Activated CD4-positive, alpha-beta T cell treated with anti-CD3 and anti-CD28 coated beads, Interleukin-2, Interleukin-6, amounts not matched to agents 100 ng/mL and 50 ng/mL, durations not matched to agents 16 hours and 8 hours (primary cell): ENCODE measurements at places on chromosomes 16 and 17.
A peak's percentile ranks its signal among the peaks of the same experiment; 100 is the strongest.

DNA sequence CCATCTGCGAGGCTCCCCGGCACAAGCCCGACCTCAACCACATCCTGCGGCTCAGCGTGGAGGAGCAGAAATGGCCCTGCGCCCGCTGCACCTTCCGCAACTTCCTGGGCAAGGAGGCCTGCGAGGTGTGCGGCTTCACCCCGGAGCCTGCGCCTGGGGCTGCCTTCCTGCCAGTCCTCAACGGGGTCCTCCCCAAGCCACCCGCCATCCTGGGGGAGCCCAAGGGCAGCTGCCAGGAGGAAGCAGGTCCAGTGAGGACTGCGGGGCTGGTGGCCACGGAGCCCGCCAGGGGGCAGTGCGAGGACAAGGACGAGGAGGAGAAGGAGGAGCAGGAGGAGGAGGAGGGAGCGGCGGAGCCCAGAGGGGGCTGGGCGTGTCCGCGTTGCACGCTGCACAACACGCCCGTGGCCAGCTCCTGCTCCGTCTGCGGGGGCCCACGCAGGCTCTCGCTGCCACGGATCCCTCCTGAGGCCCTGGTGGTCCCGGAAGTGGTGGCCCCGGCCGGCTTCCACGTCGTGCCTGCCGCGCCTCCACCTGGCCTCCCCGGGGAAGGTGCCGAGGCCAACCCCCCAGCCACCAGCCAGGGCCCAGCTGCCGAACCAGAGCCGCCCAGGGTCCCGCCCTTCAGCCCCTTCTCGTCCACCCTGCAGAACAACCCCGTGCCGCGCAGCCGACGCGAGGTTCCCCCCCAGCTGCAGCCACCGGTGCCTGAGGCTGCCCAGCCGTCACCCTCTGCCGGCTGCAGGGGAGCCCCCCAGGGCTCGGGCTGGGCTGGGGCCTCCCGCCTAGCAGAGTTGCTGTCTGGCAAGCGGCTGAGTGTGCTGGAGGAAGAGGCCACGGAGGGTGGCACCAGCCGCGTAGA lies 13.1 kb upstream of the PRR35 start:
- DNase-seq: peak; percentile 41

- no peak for DNase-seq
These were observed 190.0 kb upstream of the CIBAR2 start for GRCh38 chr16:85302018-85302847.

GRCh38 chr17:48011405-48012150 lies 26.0 kb downstream of the COPZ2 start:
- peak; percentile 70 for DNase-seq

DNA sequence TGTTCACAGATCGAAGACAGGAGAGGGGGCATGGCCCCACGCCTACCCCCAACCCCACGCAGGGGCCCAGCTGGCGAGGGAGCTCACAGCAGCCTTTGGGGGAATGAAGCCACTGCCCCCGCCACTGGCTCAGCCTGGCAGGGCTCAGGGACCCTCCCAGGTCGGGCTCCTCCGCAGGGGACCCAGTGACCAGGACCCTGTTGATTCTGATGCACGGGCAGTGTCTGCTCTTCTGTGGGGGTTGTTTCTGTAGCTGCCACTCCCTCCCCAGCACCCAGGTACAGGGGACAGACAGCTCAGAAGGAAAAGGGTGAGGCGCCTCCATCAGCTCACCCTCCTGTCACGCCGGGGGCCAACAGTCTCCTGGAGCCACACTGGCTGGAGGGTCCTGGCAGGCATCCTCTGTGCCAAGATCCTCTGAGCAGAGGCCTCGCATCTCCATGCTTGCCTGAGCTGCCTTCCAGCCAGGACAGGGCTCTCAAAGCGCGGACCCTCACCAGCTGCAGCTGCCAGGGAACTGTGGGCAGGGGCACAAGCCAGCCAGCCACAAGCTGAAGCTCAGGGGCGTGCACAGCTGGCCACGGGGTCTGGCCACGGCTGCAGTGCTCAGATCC lies 49.1 kb downstream of the ZNF778 start:
- no peak for DNase-seq

GRCh38 chr17:64252831-64253230 lies 10.2 kb downstream of the TEX2 start:
- no peak for DNase-seq

GRCh38 chr17:14448818-14449217 lies 147.9 kb downstream of the HS3ST3B1 start:
- no peak for DNase-seq

DNA sequence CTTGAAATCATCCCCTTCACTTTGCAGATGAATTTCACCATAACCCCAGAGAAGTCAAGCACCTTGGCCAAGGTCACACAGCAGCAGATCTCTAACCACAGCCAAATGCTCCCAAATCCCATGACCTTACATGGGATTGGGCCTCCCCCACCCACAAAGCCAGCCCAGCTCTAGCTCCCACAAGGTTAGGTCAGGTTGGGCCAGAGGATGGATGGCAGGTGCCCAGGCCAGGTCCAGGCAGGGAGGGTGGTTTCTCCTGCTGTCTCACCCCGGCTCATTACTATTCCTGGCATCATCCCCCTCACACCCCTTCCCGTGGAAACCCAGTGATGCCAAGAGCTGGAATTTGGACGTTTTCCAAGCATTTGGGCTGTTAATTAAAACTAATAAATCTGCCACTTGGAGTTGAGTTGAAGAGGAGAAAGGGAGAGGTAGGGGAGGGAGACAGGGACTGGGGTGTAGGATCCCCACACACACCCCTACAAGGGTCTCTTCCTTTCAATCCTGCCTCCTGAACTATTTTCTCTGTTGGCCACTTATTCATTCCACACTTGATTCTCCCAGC lies 181.6 kb downstream of the TMEM132E start:
- no peak for DNase-seq

GRCh38 chr17:34566873-34567272 lies 12.5 kb upstream of the TMEM132E start:
- DNase-seq: no peak

- no peak for DNase-seq
These were observed 17.7 kb downstream of the USP10 start for GRCh38 chr16:84717484-84717883.

DNA sequence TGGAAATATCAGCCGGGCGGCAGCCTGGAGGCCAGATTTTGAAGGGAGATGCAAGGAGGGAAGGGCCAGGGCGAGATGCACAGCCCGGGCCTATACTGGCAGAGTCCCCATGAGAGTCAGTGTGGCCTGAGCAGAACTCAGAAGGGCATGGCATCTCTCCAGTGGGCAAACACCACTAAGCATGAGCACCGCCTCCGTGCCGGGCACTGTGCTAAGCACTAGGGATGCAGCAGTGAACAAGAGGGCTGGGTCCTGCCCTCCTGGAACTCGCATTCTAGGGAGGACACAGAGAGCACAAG lies 33.5 kb downstream of the TK2 start:
- DNase-seq: no peak

DNA sequence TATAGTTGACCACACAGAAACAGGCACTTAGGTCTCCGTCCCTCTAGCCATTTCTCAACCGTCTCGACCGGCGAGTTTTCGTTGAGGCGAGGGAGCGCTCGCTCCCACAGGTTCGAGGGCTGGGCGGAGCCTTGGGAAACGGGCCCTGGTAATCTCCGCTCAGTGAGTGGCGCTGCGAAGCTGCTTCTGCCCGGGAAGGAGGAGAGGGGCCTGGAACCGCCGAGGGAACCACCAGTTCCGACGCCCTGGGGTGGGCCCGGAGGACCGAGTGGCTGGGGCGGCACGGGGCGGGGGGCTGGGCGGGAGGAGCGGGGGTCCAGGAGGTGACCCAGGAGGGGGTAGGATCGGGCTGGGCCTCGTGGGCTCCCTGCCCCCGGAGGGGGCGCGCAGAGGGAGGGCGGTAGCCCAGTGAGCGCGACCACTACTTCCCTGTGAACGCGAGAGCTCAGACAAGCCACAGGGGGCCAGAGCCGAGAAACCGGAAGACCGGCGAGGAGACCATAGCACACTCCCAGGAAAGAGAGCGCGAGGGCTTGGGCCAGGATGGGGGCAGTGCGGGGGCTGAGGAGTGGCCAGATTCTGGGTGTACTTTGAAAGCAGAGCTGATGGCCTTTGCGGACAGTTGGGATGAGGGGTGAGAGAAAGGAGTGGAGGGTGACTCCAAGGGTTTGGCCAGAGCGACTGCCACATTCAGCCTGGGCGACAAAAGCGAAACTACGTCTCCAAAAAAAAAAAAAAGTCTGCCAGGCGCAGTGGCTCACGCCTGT lies 29.9 kb upstream of the ARL4D start:
- DNase-seq: peak; percentile 79
